Stimulated activated CD8-positive, alpha-beta memory T cell treated with anti-CD3 and anti-CD28 coated beads, Interleukin-7, amount 100 ng/mL, for 1 hour (primary cell): ENCODE measurements at places on chromosomes 5 and 9.

DNA sequence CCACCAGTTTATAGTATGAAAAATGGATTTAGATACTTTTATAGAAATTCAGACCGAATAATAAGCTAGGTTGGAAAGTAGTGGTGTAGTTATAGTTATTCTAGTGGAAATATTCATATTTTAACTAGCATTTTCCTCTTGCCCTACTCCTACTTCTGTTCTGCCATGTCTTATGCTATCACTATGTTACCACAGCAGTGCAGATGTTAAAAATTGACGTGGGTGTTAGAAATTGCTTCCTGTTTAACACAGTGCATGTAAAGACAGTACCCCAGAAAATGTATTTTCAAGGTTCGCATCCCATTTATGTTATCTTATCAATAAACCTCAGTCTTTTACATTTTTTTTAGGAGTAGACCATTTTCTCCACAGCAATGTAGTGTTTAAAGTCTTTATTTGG lies 774.2 kb upstream of the CDH10 start:
- no peak for DNase-seq

GRCh38 chr5:139764886-139765408 lies 30.7 kb upstream of the PSD2 start:
- no peak for DNase-seq

- no peak for DNase-seq
Measured at GRCh38 chr9:38027714-38028113, 41.3 kb downstream of the SHB start.

- DNase-seq, result no peak
Measured at GRCh38 chr9:6973762-6974161, 216.0 kb downstream of the KDM4C start.

DNA sequence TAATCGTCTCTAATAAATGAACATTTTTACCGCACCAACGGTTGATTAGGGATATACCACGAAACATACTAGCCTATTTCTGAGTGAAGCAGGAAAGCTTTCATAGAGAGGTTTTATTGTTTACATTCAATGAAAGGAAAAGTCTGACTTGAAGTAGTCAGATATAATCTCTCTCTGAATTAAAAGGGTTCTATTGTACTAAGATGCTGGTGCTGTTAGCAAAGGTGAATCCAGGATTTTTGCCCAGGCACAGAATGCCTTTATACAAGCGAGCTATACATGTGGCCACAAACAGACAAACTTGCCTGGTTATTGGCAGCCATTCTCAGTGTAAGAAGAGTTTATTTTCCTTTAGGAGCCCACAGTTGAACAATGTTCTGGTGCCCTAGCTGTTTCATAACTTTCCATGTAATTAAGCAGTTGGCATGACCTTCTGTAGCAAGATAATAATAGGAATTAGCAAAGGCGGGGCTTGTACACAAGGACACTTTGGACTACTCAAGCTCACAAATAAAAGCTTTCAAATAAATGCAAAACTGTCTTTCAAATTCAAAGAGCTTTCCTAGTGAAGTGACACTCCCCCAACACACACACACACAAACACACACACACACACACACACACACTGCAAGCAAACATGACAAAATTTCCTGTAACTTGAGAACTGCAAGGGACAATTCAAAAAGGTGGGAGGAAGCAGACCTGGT lies 198.7 kb upstream of the MAP3K1 start:
- DNase-seq, result no peak

DNA sequence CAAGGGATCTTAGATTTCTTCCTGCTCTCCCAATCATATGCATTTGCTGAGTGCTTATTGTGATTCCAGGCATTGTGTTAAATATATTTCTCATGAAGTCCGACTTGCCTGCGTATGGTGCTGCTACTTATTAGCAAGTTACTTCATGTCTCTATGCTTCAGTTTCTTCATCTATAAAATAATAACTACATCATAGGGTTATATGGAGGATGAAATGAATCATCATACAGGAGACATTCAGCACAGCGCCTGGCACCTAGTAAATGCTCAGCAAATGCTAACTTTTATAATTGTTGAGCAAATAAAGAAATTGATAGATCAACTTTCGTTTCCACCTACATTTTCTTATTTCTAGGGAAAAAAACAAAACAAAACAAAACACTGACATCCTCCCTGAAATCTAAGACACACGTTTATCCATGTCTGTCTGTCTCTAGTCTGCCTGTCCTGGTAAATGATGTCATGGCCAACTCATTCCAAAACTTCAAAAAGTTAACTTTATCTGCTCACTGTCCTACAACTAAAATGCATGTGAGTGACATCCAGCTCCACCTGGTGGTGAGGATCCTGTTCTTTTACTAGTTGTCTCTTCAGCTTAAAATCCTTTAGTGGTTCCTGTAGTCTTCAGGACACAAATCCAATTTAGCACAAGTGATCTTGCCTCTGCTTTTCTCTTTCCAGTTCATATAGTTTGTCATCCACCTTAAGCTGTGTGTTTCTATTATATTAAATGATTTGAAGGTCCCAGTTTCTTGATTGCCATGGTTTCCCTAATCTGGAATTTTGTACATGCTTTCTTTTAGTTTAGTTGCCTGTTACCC lies 27.7 kb downstream of the PPP3R2 start:
- DNase-seq, result no peak

- no peak for DNase-seq
Measured at GRCh38 chr5:128339585-128339984, 198.5 kb downstream of the FBN2 start.

- DNase-seq, result no peak
Measured at GRCh38 chr5:135397084-135397483, 1.9 kb downstream of the MACROH2A1 start.

GRCh38 chr5:173778784-173779304 lies 109.3 kb upstream of the CPEB4 start:
- no peak for DNase-seq

- no peak for DNase-seq
Measured at GRCh38 chr5:130836729-130837649, 328.1 kb downstream of the HINT1 start.

DNA sequence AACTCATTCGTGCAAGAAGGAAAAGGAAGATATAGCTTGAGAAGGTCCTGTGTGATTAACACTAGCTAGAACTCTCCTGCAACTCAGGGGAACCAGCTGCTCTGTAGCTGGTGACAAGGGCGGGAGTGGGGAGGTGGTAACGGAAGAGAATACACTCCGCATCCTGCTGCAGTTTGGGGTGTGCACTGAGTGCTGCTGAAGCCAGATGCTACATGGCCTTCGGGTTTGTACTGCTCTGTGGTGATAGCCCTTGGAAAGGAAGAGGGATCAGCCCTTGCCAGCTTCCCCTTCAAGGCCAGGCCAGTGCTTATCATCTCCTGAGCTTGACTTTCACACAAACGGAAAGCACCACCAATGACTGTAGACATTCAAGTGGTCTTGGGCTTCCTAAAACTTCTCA lies 34.3 kb downstream of the FRMD3 start:
- DNase-seq, result no peak

- no peak for DNase-seq
Measured at GRCh38 chr9:91427873-91428272, 4.2 kb upstream of the NFIL3 start.

- no peak for DNase-seq
Measured at GRCh38 chr9:106420511-106420944, 442.4 kb upstream of the ZNF462 start.

- DNase-seq, result no peak
Measured at GRCh38 chr9:90420211-90420610, 222.4 kb downstream of the DIRAS2 start.

DNA sequence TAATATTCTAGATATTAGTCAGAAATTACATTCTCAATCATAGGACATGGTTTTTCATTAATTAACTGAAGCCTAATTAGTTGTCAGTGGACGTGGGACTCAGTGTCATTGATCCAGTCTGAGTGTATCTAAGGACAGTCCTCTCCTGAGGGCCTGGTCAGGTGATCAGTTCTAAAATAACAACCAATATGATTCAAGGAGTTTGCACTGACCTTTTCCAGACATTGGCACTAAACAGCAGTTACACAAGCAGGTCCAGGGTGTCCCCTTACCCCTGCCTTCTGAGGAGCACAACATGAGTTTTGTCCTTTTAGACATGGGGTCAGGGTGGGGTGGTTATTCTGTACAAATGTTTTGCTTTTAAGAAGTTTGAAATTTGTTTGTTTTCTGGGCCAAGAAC lies 97.8 kb downstream of the CMYA5 start:
- no peak for DNase-seq
